ENCODE measurements at places on chromosomes 5 and 9.

DNA sequence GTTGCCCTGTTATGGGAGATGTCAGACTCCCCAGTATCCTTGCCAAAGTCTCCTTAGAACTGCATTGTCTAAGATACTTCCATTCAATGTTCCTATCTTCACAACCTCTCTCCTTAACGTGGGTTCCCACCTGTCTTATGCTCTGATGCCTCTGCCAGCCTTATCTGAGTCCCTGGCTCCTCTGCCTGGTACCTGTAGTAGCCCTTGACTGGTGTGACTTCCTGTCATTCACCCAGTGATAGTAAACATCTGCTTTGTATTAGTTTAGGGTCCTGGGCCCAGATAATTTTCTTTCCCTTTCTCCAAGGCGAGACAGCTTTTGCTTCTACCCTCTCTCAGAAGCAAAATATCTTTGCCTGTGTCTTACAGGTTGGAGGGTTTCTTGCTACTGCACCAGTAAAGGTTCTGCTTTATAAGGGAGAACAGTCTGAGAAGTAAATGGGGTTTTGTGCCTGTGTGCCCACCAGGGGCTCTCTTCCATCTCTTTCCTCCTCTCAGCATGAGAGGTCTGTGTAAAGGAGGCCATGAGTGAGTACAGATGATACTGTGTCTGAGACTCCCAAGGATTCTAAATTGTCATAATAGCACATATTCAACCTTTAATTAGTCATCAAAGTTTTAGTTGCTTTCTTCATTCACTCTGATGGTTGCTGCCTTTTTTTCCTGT, 220.8 kb downstream of the PRR16 start:
- DNase-seq = no peak

- no peak for DNase-seq
These were observed 1753.5 kb downstream of the EFNA5 start for GRCh38 chr5:105917189-105917588.

- DNase-seq = peak; percentile 40
These were observed 50.8 kb upstream of the PCSK1 start for GRCh38 chr5:96483878-96484277.

GRCh38 chr5:135379046-135379654, 19.9 kb downstream of the MACROH2A1 start:
- no peak for DNase-seq

DNA sequence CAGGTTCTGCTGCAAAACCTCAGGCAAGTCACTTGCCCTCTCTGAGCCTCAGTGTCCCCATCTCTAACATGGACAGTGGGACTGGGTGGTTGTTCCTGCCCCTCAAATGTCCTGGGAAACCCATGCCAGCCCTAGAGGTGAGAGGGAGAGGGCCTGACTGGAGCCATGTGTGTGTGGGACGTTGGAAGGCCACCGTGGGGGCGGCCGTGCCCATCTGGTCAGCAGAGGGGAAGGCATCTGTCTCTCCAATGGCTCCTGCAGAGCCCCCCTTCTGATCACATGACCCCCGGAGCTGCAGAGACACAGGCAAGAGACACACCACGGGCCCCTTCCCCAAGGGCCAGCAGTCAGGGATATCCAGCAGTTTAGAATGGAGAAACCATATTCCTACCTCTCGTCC, 1.7 kb downstream of the DNM1 start:
- DNase-seq = no peak

DNA sequence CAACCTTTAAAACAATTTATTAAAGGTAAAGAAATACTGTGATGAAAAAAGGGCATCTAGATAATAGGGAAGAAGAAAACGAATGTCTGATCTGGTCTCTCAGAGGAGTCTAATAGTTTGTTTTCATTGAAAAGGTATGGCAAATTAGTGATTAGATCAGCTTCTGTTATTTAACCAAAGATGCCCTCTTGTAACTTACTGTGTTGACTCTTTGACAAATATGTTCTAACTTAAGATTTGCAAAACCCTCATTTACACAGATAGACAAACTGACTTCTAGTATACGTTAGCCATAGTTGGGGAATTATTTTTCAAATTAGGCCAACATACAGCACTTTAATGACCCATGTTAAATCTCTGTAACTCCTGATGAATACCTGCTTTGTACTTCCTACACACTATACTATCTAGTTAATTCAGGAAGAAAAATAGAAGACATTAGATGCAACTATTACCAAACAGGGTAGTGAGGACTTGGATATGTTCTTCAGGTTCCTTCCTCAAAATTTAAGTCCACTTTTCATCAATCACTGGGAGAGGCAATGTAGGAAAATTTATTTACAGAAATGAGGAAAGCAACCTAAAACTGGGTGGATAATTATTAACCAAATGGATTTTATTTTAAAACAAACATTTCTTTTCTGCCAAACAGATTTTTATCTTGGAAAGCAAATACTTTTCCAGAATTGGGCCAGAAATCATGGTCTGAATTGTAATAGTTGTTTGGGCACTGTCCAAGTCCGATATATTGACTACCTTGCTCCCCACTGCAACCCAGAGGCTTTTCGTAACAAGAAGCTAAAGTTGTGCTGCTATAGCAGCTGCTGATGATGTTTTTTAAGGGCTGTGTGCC, 66.4 kb upstream of the PPP2R2B start:
- DNase-seq = no peak

GRCh38 chr5:110634475-110634874, 92.0 kb downstream of the TMEM232 start:
- no peak for DNase-seq
